ENCODE measurements at places on chromosomes 4 and X. TPM values are rescaled to one million over a fixed set of nuclear protein-coding genes. Genes with fewer than 3 reads are reported as not detected.

The CFI gene
- 15.8 TPM for total RNA-seq

DNA sequence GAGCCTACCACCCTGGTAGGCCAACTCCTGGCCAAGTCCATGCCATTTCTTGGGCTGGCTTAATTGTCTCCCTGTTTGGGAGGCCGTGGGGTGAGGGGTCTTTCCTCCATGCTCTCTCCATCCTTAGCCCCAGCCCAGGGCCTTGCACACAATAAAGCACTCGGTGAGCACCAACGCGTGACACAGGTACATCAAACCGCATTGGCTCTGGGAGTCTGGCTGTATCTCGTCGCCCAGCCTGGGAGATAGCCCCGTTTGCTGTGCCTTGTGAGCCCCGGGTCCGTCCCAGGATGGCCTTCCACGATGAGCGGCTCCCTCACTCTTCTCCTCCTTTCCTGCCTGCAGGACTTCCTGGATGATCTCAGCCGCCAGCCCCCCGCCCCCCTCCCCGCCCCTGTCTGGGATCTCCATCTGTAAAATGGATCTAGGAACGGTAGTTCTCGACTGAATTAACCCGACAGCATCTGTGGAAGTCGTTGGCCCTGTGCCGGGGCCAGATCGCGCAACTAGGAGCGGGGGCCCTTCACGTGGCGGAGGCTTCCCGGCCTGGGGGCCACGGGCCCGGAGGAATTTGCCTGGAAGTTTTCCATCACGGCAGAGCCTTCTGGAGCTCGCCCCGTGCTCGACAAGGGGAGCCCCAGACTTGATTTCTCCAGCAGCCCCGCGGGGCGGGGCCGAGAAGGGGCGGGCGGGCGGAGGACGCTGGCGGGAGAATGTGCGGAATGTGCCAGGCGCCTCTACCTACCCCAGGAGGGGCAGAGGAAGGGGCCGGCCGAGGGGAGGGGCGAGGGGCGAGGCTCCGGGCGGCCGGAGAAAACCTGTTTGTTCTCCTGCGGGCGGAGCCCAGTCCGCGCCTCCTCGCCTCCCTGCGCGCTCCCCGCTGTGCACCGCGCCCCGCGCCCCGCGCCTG, at the start of gene ZNF185:
Gene ZNF185, plus strand, starts transcription at position 846 of the 910 bp plus-strand sequence. CDS start 16,423 bp downstream, outside the sequence.
- peak within 1 kb of the TSS; percentile 48 for H3K27ac ChIP-seq
- peak; percentile 73 for DNase-seq
- H3K4me3 ChIP-seq = peak within 1 kb of the TSS; percentile 65
- H3K27me3 ChIP-seq = no peaks in the 10 kb centered on the region
- no peaks in the 10 kb centered on the region for H3K4me1 ChIP-seq
- H3K36me3 ChIP-seq = no peaks in the 10 kb centered on the region

The GYG2 gene
- total RNA-seq = 40.6 TPM

DNA sequence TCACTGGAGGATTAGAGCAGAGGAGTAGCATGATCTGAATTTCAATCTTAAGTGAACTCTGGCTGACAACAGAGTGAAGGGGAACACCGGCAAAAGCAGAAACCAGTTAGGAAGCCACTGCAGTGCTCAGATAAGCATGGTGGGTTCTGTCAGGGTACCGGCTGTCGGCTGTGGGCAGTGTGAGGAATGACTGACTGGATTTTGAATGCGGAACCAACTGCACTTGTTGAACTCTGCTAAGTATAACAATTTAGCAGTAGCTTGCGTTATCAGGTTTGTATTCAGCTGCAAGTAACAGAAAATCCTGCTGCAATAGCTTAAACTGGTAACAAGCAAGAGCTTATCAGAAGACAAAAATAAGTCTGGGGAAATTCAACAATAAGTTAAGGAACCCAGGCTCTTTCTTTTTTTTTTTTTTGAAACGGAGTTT, 5.2 kb downstream of the HTT start:
- no peaks in the 10 kb centered on the region for H3K36me3 ChIP-seq
- H3K4me3 ChIP-seq = no peak overlapping the region
- no peak overlapping the region for H3K27ac ChIP-seq
- H3K4me1 ChIP-seq = no peaks in the 10 kb centered on the region
- DNase-seq = no peak

DNA sequence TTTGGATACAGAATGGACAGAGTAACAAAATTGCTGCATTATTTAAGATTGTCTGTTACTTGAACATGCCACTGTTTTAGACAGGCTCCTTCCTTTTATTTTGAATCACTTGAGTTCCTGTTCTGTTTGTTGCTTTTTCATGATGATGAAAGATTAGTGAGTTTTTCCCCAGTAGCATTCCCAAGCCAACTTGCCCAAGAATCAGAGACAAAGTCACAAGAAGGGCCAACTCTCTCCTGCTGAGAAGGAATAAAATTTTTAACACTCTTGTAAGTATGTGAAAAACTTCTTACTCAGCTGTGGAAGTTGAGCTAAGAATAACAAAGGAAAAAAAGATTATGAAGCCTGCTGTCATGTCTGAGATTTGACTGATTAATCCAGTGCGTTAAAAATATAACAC, 104.2 kb downstream of the KLHL8 start:
- H3K4me3 ChIP-seq = no peak overlapping the region
- no peaks in the 10 kb centered on the region for H3K27me3 ChIP-seq
- H3K4me1 ChIP-seq = no peaks in the 10 kb centered on the region
- H3K36me3 ChIP-seq = peaks cover 17% of the 10 kb centered on the region
